ENCODE measurements at places on chromosomes 5 and 9.
A peak's percentile ranks its signal among the peaks of the same experiment; 100 is the strongest.

DNA sequence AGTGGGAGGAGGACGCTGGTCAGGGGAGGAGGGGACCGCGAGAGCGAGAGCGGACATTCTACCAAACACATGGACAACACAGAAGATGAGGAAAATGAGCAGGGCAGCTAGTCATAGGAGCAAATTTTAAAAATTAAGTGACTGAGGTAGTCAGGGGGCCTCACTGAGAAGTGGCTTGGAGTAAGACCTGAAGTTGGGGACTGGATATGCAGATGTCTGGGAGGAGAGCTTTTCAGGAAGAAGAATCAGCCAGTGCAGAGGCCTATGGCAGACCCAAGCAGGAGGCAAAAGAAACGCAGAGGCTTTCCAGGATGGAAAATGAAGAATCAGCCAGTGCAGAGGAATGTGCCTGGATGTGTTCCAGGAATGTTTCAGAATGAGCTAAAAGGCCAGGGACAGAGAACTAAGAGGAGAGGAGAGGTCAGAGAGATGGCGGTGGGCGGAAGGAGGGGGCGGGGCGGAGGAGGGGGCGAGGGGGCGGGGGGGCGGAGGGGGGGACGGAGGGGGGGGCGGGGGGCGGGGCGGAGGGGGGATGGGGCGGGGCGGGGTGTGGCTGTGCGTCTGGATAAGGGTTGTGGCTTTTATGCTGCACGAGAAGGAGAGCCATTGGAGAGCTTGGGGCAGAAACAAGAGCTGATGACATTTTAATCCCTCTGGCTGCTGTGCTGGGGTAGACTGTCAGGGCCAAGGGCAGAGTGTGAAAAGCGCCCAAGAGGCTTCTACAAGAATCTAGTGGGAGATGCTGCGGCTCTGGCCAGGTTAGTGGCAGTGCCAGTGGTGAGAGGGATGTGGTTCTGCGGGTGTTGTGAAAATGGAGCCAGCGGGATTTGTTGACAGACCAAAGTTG lies 129.6 kb downstream of the KCNIP1 start:
- no peak for DNase-seq

DNA sequence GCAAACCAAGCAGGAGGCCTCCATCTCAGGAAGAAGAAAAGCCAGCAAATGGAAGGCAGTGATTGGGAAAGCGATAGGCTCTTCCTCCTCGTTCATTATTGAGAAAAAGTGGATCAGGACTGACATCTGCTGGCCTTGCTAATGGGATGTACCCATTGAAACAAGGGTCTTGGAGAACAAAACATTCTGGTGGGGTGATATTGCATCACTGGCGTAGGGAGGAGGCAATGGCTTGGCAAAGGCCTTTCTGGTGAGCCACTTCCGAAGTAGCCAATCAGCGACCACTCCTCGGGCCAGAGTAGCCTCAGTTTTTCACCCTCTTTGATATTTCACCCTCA lies 86.7 kb upstream of the NFIB start:
- peak; percentile 90 for DNase-seq

GRCh38 chr5:80793354-80793753 lies 138.6 kb upstream of the DHFR start:
- DNase-seq = no peak

- no peak for DNase-seq
Measured at GRCh38 chr5:139552893-139553575, 8.1 kb upstream of the UBE2D2 start.

DNA sequence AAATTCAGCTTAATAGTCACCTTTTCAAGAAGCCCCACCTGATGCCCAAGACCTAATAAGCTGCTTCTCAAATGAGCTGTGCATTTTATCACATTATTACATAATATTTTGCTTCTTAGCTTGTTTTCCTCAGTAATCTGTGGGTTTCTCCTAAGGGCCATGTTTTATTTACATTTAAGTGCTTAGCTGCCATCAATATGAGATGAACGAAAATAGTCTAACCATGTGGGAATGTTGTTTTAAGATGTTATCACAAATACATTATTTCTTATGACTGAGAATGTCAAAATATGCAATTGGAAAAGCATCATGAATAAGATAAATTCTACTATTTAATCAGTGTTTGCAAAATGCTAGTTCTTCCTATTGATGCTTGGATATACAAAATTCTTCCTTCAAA lies 10.1 kb downstream of the ARRDC3 start:
- DNase-seq = no peak

DNA sequence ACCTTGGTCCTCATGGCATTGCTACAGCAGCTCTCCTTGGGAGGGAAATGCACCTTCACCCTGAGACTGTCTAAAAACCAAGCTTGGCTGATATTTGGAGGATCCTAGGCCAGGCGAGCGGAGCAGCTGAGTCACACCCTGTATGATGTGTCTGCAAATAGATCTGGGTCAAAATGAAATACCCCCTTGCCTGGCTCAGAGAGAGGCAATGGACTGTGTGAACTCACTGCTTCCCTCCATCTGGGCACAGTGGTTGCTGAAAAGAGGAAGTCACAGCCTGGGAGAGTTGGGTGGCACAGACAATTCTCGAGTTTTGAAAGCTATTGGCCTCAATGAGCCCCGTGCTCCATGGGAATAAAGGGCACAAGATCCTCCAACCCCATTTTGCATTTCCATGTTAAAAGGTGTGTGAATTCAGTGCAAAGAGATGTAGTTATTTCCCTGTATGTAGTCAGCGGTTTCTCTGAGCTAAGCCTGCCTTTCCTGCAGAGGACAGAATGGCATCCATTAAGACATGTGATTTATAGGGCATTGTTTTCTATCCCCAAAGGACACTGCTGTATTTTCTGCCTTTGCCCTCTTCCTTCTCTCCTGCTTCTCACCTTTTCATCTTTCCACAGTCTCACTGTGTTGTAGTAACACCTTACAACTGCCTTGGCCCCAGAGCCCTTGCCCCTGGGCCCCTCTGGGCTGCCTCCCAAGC lies 177.2 kb downstream of the GADD45G start:
- DNase-seq = no peak

DNA sequence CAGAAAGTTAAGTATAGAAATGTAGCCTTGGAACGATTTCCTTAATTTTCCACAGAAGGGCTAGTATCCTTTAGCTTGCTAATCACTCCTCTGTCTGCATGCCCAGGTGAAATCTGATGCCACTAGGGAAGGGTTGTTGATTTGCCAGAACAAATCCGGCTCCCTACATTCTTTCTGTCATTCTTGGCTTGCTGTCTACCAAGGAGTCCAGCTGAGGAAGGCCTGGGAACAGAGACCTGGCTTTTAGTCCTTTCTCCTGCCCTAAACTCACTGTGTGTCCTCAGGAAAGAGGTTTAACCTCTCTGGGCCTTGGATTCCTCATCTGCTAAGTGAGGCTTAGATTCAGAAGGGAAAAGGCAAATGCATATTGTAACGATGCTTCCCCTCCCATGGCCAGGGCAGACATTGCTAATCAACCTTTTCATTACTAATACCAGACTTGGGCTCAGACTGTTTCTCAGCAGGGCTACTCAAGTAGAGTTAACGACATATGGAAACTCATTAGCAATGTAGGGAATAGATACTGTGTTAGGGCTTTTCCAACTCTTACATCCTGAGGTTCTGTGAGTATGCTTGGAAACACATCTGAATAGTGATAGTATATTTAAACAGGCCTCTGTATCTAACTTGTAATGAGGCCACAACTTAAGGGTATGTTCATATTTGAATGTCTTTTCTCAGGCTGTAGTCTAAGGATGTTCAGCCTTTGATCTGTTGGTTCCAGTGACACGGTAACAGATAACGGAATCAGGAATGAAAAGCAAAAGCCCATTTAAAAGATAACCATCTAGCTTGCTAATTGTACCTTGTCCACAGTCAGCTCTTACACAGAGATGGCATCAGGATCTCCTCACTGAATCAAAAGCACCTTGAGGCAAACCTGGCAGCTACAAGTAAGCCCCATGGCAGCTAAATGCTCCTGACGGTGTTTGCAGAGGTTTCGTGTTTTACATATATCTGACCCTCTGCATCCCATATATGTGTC lies 4.1 kb downstream of the GALNT10 start:
- DNase-seq = peak; percentile 80

GRCh38 chr5:59327191-59327980 lies 566.1 kb downstream of the PDE4D start:
- DNase-seq = no peak

DNA sequence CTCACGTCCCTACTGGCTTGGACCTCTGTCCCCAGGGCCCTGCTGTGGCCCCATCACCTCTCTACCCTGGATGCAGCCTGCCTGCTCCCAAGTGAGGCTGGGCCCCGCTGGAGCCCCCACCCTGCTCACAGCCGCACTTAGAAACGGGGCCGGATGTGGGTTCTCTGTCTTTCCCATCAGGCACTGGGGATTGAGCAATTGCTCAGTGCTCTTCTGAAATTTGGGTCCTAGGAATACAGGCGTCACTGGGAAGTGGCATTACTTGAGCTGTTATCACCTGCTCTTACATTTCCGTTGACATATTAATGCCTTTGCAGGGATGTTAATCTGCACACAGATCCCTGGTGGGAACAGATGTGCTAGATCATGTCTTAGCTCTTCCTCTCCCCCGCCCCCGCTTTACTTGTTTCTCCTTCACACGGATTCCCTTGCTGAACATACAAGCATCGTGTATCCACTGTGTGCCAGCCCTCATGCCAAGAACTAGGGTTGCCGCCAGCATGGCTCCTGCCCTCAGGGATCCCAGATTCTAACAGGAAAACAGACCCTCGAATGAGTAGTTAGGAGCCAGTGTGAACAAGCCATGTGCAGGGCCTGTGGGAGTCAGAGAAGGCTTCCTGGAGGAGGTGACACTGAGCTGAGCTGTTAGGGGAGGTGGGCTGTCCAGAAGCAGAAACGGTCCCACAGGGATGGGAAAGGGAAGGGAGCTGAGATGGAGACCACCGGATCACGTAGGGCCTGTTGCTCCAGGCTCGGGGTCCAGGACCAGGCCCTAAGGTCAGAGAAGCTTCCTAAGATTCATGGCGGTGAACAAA lies 65.1 kb downstream of the NEK6 start:
- no peak for DNase-seq

Data from iPS DF 19.7 (cell line).